ENCODE measurements at places on chromosomes 6 and 20.
A peak's percentile ranks its signal among the peaks of the same experiment; 100 is the strongest.

- DNase-seq: peak; percentile 46
Observed at GRCh38 chr20:13638162-13638495, 603 bp downstream of the TASP1 start.

GRCh38 chr6:1470040-1470439, 80.7 kb downstream of the FOXF2 start:
- no peak for DNase-seq

DNA sequence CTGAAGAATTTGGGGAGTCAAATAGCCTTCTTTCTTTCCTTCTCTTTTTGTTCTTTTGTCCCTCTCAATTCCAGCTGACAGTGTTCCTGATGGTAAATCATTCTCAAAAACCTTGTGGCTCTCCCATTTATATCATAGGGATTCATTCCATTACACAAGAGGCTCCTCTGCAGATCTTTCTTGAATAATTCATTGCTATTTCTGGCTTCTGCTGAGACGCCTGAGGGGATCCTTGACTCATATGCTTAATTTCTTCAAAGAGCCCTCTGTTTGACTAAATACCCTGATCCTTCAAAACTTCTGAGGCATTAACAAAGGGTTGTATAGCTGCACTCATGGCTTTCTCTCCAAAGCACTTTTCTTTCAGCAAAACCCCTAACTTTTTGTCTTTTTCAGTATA, 289.3 kb downstream of the FARS2 start:
- DNase-seq: no peak

GRCh38 chr6:115004982-115005381, 662.2 kb upstream of the HS3ST5 start:
- DNase-seq: no peak

DNA sequence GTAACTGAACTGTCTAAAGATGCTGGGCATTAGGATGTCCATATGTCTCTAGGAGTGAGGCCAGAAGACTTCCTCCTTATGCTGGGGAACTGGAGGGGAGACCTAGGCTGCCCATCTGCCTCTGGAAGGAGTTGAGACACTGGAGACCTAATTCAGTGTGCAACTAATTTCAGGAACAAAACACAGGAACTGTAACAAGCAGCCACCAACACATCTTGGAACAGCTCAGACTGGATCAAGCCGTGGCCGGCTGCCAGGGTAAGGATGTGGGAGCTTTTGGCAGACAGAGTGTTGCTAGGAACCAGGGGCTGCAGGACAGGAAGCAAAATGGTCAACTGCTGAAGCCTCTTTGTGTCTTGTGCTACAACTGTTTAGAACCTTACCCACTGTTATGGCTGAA, 16.4 kb upstream of the MAS1 start:
- DNase-seq: no peak

DNA sequence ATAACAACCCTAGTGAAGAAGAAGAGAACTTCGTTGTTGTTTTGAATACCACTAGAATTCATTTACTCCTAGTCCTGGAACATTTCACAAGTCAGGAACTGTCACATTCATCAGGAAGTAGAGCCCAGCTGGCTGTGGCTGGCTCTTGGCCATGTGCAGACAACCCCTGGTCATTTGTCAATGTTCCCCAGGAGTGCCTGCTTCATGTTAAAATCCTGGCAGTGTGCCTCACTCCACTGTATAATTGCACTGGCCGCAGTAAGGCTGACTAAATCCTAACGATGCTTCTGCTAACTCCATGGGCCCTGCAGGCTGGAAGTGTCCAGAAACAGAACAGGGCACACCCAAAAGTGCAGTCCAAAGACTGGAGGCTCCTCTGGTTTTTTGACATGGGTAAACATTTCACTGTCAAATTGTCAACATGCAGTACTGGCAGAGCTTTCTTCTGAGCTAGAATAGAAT, 41.5 kb upstream of the ADGRF1 start:
- no peak for DNase-seq
